ENCODE measurements at places on chromosomes 16 and 17.

- no peak for DNase-seq
These were observed 52.7 kb upstream of the SLC25A19 start for GRCh38 chr17:75341784-75342486.

DNA sequence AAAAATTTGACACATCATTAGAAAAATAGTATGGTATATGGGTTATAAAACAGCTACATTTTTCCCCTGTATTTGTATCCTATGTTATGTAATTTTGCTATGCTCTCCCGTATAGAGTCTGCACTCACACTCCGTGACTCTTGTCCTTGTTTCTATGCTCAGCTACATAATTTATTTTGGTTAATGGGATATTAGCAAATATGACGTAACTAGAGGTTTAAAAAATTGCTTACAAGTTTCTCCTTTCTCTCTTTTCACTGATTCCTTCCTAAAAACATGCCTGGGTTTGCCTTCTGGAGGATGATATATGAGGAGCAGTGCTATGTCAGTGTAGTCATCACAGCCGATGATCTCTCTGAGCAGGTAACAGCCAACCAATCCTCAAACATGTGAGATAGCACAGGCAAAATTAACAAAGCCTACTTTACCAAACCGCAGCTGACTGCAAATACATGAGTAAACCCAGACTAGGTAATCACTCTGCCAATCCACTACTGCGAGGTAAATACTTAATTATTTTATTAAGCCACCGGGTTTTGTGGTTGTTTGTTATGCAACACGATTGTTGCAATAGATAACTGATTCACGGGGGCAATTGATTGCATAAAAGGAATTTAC is 126.9 kb downstream of the KIF2B start:
- DNase-seq = no peak

DNA sequence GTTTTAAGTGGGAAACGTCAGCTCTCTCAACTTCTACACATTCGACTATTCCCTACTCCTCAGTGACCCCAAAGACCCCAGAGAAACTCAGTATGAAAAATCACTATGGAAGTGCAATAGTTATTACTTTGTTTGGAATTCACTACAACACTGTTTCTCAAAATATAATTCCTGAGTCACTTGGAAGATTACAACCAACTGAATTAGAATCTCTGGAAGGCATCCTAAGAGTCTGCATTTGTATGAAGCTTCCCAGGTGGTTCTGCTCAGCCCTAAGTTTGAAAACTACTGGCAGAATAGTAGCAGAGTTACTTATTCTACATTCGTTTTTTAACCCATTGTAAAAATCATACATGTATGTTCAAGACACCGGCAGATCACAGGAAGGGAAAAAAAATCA is 525.6 kb downstream of the MAF start:
- DNase-seq = no peak

DNA sequence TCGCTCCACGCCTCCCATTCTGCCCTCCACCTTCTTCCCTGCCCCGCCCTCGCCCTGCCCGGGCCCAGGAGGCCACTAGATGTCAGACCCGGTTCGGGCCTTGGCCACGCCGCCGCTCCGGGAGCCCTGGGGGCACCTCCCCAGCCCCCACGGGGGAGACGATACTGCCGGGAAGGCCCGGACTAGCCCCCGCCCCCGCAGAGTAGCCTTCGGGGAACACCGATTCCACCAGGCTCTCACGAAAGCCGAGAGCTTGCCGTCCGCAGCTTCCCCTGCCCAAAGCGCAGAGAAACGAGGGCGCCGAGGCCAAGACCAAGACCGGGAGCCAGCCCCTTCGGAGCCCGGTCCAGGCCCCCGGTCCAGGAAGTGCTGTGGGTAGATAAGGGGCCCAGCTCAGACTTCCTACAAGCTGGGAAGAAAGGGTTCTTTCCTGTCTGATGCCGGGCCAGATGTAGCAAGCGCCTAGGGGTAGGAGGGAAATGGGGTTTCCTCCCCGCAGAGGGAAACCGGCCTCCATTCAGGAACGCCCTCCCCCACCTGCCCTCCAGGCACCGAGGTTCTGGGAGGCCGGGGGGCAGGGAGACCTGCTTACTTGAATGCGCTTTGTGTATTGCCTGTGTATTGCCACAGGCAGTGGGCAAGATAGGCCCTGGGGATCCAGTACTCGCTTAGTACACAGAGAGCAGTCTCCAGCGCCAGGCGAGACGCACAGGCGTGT is 806 bp upstream of the CYB561 start:
- peak; percentile 49 for DNase-seq

GRCh38 chr16:3638916-3639644 is 15.4 kb upstream of the DNASE1 start:
- DNase-seq = no peak

DNA sequence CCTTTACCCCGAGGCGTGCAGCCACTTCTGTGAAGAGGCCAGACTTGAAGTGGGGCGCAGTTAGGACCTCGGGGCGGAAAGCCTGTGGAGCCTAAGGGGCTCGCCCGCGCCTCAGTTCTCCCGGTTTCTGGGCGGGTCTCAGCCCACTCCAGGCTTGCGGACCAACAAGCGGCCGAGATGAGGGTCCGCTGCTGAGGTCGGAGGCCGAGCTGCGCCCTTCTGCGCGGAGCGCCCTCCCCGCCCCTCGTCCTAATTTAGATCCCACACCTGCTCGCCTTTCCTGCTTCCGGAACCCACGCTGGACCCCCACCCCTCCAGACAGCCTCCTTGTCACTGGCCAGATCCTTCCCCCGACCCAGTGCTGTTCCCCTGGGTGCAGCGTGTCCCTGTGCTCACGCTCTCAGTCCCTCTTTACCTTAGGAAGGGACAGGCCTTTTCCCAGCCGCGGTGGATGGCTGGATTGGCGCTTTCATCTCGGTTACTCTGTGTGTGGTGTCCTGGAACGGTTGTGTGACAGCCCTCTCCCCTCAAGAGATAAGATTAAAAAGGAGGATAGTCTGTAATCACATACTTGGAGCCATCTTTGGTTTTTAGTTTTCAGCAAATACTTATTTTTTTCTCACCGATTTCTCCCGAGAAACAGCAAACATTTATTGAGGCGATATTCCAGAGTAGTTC is 933 bp upstream of the ATXN7L3 start:
- no peak for DNase-seq

DNA sequence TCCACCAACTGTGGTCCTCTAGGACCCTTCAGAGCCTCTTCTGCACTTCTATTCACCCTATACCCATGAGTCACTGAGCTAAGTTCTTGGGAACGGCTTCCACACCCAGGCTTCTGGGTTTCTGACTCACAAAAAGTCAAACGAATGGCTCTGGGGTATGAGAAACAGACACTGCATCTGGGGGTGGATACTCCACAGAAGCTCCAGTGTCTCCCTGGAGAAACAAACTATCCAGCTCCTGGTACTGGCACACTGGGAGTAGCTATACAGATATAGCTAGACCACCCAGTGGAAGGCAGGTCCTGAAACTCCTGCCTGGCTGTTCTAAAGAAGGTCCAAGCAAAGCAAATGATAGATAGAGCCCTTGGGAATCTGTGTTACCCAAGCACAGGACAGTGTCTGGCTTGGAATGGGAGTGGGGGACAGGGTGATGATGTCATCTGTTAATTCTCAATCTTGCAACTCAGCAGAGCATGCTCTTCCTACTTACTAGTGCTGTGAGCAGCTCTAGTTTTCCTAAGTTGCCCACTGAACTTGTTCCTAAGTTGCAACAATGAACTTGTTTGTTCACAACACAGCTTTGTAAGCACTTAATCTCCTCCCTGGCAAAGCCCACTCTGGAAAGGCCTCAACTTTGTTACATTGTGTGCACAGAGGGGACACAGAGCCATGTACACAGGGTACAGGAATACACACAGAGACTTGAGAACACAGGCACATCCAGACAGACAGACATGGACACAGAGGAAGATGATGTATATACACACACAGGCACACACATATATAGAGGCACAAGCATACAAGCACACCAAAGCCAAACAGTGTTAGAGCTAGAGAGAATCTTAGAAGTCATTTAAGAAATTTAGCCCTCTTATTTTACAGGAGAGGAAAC is 6.7 kb downstream of the MMP28 start:
- no peak for DNase-seq

- no peak for DNase-seq
These were observed 2.7 kb downstream of the TRPV2 start for GRCh38 chr17:16417896-16418684.

DNA sequence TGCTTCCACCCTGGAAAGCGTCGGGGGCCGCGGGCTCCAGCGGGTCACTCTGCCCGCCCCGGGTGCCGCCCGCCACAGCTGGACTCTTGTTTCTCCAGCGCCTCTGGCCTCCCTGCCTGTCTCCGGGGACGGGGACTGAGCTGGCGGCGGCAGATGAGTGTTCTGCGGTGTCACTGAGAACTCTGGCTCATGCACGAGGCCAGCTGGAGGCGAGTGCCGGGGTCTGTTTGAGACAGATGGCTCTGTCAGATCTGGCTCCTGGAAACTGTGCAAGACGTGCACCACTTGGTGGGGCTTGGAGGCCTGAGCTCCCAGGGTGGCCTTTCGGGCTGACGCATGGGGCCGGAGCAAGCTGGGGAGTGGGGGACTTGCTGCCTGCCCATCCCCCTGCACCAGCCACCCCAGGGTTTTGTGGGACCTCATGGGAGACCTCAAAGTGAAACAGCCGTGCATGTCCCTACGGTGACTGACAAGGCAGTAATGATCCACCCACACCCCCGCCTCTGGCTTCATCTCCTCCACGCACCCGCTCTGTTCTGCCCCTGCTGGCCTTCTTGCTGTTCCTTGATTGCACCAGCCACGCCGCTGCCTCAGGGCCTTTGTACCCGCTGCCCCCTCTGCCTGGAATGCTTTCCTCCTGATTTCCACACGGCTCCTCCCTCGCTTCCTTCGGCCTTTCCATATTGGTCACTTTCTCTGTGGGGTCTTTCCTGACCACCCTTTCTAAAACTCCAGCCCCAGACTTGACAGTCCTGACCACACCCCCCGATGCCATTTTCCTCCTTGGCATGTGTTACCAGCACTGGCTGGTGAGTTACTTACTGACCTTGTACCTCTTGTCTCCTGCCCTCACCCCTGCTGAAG is 174.9 kb upstream of the CIBAR2 start:
- no peak for DNase-seq

GRCh38 chr16:3548445-3548844 is 28.8 kb downstream of the NLRC3 start:
- DNase-seq = no peak

DNA sequence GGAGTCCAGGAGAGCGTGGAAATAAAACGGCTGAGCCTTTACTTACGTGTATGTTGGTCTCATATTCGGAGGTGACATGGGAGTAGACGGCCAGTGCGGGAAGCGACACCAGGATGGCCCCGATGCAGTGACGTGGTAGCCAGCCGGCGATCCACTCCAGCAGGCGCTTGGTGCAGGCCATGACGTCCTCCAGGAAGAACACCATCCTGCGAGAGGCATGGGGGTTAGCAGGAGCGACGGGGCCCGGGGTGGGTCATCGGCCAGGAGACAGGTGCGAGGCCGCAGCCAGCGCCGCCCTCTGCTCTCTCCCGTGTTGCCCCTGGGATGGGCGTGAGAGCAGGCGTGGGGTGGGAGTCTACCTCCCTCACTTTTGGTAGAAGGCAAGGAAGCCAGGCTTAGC is 98.6 kb upstream of the CREBBP start:
- DNase-seq = no peak

DNA sequence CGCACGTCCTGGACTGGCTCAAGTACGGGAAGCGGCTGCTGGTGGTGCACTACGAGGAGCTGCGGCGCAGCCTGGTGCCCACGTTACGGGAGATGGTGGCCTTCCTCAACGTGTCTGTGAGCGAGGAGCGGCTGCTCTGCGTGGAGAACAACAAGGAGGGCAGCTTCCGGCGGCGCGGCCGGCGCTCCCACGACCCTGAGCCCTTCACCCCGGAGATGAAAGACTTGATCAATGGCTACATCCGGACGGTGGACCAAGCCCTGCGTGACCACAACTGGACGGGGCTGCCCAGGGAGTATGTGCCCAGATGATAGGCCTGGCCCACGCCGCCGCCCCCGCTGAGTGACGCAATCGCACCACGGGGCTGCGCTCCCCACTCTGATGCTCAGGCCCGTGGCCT is 50.2 kb downstream of the WSCD1 start:
- no peak for DNase-seq

DNA sequence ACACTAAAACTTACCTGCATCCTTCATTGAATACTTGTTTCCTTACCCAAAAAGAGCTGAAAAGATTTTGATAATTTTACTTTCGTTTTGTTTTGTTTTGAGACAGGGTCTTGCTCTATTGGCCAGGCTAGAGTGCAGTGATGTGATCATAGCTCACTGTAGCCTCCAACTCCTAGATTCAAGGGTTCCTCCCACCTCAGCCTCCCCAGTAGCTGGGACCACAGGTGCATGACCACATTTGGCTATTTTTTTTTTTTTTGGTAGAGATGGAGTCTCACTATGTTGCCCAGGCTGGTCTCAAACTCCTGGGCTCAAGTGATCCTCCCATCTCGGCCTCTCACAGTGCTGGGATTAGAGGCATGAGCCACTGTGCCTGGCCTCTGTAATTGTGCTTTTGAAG is 10.0 kb upstream of the TCAP start:
- no peak for DNase-seq

- no peak for DNase-seq
These were observed at the start of gene CCL2 for GRCh38 chr17:34254651-34255380. CCL2 (plus strand) TSS chr17:34255285; CDS start chr17:34255350, 65 bp downstream.

DNA sequence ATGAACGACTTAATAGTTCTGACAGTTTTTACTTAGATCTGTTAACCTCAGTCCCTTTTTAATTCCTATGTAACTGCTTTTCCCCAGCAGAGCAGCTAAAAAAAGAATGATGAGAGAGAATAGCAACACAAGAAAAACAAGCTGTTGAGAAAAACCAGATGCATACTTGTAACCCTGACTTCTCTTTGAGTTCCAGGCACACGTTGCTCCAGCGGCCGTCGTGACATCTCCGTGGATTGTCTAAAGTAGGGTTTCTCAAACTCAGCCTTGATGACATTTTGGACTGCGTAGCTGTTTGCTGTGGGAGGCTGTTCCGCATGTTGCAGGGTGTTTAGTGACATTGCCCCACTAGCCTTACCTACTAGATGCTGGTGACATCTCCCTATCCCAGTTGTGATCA is 324.0 kb downstream of the SNX29 start:
- DNase-seq = no peak

GRCh38 chr17:8798846-8799569 is at the start of gene MFSD6L:
MFSD6L (minus strand) TSS chr17:8799365; CDS start chr17:8799120, 245 bp downstream.
- DNase-seq = no peak

- DNase-seq = no peak
These were observed 896.8 kb downstream of the CDH11 start for GRCh38 chr16:64225036-64225435.
